Activated T-helper 17 cell treated with anti-CD3 and anti-CD28 coated beads, Interleukin-2, amount 50 U/mL, for 72 hours (primary cell): ENCODE measurements at places on chromosomes 3 and 15.

DNA sequence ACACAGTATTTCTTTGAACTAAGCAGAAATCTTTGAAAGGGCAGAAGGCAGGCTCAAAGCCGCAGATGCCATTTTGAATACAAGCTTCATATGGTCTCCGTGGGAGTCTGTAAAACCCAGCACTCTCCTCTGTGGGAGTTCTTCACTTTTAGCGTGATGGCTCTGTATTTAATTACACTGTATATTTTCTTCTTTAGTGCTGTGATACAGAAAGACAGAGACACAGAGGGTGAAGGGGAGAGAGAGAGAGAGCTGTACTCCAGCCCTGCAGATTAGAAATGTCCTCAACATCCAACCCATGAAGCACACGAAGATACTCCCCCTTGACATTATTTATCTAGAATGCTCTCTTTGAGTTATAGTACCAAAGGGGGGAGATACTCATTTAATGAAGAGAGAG lies 752.6 kb upstream of the NR2F2 start:
- no peak for ATAC-seq

DNA sequence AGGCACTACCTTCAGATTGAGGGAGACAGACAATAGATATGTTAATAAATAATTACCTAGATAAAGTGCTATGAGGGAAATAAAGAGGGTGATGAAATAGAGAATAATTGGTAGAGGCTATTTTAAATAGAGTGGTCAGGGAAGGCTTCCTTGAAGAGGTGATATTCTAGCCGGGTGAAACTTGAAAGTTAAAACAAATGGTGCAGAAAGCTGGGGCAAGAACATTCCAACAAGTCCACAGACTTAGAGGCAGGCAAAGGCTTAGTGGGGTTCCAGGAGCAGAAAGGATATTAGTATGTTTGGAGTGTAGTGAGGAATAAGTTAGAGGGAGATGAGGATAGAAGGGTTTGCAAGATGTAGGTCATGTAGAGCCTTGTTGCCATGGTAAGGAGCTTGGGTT lies 10.1 kb downstream of the HACD3 start:
- ATAC-seq = no peak

DNA sequence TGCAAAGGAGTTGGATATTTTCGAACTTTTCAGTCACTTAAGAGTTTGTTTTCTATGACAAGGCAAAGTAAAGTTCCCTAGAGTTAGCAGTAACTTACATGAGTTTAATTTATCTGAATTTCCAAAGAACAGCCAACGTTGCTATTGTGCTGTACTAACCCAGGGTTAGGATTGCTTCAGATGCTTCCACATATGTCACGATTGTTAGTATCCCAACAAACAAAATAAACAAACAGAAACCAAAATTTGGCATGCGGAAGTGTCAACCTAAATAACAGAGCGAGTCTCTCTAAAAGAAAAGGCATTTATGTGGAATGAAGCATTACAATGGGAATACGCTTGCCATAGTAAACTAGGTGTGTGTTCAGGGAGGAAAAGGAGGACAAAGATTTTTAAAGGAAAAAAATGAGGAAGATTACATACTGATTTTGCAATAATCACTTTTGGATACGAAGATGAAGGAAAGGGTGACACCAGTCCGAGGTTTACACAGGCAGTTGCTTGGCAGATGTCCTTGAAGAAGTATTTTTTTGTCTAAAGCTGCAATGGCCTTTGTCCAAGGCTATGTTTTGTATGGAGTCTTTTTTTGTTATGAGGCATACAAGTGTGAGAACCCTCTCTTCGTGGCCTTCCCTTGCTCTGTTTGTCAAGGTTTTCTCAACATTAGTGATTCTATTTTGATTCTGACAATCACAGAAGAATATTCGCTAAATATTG lies 267.9 kb downstream of the GABRG3 start:
- no peak for ATAC-seq

GRCh38 chr15:39176030-39176429 lies 404.8 kb upstream of the THBS1 start:
- ATAC-seq = no peak

- ATAC-seq = no peak
Observed at GRCh38 chr3:171956181-171956683, 83.1 kb upstream of the FNDC3B start.

DNA sequence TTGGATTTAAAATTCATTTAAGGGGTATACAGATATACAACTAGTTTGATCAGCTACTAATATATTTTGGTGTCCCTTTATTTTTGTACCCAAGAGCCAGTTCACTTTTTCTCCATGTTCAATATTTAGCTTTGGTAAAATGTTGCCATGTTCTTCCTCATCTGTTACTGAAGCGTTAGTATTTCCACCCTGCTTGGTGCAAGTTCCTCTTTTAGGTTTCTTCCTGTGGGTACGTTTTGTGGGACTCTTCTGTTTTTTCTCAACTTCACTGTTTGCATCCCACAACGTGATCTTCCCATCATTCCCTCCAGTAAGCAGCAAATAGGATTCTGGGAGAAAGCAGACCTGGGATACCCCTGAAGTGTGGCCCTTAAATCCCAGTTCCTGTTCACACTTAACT lies 14.1 kb downstream of the WDR53 start:
- no peak for ATAC-seq

GRCh38 chr3:121641127-121641526 lies 19.6 kb downstream of the HCLS1 start:
- no peak for ATAC-seq

DNA sequence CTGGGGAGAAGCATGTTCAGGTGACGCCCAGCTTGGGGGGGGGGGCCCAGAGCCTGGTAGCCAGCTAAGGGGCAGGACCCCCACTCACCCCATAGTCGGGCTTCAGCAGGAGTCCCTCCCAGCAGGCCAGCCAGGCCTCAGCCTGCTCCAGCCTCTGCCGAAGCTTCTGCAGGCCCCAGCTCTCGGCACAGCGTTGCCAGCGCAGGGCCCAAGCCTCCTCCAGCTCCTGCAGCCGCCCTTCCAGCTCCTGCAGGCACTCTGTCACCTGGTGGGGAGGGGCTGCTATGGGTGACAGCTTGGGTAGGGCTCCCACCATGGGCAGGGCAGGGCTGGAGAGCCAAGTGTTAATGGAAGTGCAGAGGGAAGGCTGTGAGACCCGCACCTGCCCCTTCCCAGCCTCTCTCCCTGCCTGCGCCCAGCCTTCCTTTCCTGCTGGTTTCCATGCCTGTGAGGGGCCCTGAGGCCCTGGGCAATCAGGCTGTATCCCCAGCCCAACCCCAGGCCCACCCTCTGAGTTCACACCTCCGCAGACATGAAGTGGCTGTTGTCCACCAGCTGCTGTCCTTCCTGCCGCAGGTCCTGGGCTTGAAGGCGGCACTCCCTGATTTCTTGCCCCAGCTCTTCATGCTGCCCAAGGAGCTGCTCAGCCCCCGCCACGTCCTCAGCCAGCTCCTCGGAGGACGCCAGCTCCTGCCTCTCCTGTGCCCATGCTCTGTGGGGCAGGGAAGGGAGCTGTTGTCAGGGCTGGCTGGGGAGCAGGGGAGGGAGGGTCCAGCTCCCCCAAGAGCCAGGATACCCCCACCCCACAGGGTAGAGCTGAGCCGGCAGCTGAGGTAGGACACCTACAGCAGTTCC lies 14.3 kb downstream of the PLA2G4B start:
- ATAC-seq = no peak

DNA sequence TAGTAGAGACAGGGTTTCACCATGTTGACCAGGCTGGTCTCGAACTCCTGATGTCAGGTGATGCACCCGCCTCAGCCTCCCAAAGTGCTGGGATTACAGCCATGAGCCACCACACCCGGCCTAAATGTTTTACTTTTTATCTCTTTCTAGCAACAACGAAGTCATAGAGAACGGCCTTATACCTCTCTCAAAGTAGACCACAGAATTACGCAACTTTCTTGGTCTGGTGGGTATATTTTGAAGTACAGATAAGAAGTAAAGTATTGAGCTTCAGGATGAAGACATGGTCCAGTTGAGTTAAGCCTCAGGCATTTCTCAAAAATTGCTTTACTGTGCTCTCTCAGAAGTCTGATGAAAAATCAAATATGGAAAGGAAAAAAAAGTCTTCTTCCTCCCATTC lies 30.6 kb downstream of the FAM240A start:
- ATAC-seq = no peak

DNA sequence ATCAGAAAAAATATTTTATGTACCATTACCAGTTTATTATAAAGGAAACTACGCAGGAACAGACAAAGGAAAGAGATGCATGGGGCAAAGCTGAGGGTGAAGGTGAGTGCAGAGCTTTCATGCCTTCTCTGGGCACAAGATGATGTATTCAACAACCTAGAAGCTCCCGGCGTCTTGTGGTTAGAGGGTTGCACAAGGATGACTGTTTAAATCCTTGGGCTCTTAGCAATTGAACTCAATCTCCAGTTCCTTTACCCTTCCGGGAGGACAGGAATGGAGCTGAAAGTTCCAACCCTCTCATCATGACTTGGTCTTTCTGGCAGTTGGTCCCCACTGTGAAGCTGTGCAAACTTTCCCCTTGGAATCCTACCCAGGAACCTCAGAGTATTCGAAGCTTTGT lies 542.0 kb downstream of the EPHA3 start:
- ATAC-seq = no peak

- no peak for ATAC-seq
Observed at GRCh38 chr15:91478717-91479191, 374.8 kb upstream of the SLCO3A1 start.

DNA sequence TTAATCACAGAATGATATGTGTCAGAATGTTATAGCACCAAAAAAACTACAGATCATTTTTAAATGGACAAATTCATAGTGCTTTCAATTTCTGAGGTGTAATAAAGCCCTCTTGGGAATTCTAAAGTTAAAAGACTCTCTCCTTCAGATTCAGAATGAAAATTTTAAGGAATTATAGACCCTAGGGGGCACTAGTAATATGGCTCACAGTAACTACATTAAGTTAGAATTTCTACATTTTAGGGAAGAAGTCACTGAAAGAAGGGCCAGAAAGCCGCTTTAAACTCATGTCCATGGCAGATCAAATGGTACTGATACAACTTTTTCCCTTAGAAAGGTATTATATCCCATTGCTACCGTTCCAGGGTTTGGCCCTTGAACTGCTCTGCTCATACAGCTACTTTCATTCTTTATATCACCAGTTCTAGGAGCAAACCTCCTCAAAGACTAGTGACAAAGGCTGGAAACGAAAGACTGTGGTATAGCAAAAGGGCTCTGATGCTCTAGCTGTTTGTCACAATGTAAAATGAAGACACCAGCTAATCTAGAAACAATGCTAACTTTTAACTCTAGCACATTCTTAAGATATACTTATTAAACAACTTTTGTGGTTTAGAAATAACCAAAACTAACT lies 18.1 kb downstream of the DAZL start:
- ATAC-seq = peak; percentile 51

DNA sequence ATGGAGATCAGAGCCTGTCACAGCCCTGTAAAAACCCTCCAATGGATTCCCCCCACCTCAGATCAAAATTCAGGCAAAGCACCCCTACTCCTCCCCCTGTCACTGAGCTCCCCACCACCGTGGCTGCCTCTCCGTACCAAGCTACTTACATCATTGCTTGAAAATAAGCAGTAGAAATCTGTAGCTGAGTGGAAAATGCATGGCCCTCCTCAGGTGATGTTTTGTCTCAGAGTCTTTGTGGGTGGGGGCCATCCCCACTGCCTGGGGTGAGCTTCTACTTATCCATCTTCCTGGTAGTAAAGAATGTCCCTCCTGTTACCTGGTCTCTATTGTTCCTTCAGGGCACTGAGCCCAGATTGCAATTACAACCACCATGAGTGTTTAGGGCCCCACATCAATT lies 34.5 kb downstream of the SLCO2A1 start:
- no peak for ATAC-seq

DNA sequence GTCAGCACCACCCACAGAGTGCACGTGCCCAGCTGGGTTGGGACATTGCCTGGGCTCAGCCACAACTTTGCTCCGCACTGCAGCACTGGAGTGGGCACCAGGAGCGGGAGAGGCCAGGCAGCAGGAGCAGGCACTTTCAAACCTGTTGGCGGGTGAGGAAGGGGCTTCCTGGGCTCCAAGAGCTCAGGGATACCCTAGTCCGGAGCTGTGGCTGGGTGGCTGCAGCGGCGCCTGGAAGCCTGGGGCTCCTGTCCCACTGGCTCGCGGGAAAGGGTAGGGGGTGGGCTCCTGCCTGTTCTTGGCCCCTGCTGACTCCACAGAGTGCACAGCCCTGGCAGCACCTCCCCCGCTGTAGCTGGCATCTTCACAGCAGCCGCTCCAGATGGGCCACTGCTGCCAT lies 417.6 kb upstream of the RGMA start:
- no peak for ATAC-seq

- ATAC-seq = no peak
Observed at GRCh38 chr3:31934018-31934417, 47.0 kb downstream of the OSBPL10 start.

GRCh38 chr3:120173056-120173675 lies 78.9 kb upstream of the GSK3B start:
- no peak for ATAC-seq

DNA sequence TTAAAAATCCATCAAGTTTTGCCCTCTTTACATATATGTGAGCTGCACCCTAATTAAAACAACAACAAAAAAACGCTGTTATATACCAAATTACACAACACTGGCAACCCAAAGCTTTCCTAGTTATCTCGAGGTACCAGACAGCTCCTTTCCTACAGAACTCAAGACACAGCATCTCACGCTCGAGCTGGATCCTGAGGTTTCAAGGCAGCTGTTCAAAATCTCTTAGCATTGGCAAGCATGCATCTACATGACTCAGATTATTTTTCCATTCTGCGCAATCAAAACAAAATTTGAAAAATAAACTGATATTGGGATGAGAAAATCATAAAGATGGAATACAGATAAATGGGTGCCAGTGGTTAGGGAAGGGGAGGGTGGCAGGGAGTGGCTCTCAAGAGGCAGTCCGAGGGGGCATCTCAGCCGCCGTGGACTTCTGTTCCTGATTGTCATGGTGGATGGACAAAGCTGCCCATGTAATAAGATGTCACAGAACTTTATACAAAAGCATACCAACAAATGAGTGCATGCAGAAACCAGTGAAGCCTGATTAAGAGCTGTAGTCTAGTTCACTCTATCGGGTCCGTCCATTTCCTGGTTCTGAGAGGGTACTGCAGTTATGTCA lies 91.5 kb downstream of the ADAMTS17 start:
- ATAC-seq = no peak
